ENCODE measurements at places on chromosomes 2 and 18.

DNA sequence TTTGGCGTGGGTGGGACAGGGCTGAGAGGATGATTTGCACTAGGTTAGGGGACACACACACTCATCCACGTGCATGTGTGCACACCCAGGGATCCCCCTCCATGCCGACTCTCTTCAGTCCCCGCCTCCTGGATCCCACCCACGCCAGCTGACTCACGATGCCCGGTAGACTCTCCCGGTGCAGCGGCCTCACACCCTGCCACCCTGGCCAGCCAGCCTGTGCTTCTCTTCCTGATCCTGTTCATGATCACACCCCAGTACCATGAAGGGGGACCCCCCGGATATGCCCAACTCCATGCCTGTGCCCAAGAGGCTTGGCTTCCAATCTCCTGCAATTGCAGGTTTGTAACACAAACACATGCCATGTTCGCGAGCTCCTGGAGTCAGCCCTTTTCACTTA lies 157.8 kb upstream of the HDAC4 start:
- DNase-seq = no peak

- no peak for DNase-seq
Observed at GRCh38 chr2:10790228-10790973, 22.2 kb downstream of the PDIA6 start.

- no peak for DNase-seq
Observed at GRCh38 chr2:223036790-223037444, 15.1 kb upstream of the KCNE4 start.

DNA sequence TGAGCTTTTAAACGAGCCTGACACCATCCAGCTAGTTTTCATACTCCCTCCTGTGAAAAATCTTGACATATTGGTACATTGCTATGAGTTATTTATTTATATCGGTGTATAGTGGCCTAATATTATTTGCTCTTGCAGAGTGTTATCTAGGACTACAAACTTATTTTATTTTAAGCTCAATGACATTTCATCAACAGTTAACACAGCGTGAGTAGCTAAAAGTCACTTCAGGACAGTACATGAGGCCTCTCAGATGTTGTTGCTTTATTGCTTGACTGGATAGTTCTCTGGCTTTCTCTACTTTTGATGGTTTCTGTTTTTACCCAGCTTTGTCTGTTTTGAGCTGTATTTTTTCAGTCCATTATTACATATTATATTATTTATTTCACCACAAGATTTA lies 172.9 kb upstream of the KLF7 start:
- no peak for DNase-seq

DNA sequence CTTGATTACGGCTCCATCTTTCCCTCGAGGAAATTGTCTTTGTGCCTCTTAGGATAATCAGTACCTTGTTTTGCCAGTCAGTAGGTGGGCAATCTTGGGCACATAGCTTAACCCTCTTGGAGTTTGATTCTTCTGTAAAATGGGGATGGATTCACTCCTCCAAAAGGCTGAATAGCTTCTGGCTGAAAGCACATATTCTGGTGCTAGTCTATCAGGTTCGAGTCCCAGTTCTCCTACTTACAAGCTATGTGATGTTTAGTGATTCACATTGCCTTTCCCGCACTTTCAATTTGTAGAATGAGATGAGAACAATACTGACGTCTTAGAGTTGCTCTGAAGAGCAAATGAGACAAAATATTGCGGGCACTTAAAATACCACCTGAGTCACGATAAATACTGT lies 43.9 kb downstream of the ATIC start:
- DNase-seq = no peak

- no peak for DNase-seq
Observed at GRCh38 chr18:22536558-22536957, 118.8 kb upstream of the CTAGE1 start.

Data from NCI-H1930 (cell line).